ENCODE measurements at places on chromosomes 3 and 15. TPM values are rescaled to one million over a fixed set of nuclear protein-coding genes. Genes with fewer than 3 reads are reported as not detected.

RBM6 gene
- total RNA-seq, result 37.4 TPM

CACNA2D2 gene
- 0.09 TPM for total RNA-seq

XCR1 gene
- total RNA-seq, result not detected

DNA sequence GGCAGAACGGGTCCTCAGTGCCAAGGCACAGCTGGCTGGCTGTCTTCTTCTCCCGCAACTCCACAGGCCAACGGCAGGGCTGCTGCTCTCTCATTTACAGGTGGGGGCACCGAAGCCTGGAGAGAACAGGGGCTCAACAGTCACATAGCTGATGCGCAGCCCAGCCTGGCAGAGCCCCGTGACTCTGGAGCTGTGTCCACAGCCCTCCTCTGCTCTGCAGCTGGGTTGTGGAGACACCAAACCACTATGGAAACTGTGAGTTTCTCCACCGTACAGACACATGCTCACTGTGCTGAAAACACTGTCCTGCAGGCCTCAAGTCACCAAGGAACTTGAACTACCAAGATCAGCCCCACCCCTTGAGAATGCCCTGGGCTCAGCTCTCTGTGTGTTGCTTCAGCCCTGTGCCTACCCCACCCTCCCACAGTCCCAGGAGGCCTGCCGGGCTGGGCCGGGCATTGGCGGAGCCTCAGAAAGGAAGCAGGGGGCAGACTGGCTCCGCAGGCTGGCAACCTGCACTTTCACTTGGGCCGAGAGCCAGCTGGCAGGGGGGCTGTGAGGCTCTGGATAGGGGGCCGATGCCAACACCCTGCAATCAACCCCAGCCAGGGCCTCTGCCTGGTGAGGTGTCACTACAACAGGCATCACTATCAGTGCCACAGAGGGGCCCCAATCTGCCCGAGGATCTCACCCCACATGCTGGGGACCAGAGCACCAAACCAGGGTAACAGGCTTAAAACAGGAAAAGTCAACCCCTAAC, 113.7 kb upstream of the RPL32 start:
- no peak for DNase-seq

- DNase-seq, result no peak
Observed at GRCh38 chr3:59319442-59319841, 269.6 kb upstream of the CFAP20DC start.

- no peak for DNase-seq
Observed at GRCh38 chr3:31103623-31104180, 209.2 kb upstream of the GADL1 start.

All from HFFc6 (cell line).